LHCN-M2 (cell line): ENCODE measurements at places on chromosomes 5 and 9.

DNA sequence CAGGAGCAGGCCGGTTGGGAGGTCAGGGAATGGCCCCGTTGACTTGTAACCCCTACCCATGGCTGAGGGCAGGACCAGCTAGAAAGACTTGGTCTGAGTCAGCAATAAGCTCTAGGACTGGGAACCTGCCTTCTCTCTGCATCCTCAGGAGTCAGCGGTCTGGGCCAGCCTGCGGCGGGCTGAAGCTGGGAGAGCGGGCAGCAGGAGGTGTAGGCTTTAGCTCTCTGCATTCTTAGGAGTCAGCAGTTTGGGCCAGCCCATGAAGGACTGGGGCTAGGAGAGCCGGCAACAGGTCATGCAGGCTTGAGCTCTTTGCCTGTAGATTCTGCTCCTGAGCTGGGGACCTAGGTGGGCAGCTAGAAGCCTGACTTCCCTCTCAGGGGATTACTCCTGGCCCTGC lies 6.4 kb upstream of the SMIM32 start:
- DNase-seq = no peak

GRCh38 chr5:103487218-103487617 lies 75.4 kb downstream of the NUDT12 start:
- no peak for DNase-seq

DNA sequence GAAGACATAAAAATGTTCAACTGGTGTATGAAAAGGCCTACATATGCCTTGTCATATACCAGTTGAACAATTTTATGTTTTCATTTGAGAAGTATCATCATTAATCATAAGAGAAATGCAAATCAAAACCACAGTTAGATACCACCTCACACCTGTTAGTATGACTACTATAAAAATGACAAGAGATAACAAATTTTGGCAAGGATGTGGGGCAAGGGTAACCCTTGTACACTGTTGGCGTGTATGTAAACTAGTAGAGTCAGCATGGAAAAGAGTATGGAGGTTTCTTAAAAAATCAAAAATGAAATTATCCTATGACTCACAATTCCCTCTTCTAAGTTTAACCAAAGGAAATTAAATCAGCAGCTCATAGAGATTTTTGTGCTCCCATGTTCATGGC lies 250.4 kb upstream of the ST8SIA4 start:
- peak; percentile 0 for DNase-seq

GRCh38 chr5:103280967-103281366 lies 22.4 kb downstream of the MACIR start:
- DNase-seq = no peak

DNA sequence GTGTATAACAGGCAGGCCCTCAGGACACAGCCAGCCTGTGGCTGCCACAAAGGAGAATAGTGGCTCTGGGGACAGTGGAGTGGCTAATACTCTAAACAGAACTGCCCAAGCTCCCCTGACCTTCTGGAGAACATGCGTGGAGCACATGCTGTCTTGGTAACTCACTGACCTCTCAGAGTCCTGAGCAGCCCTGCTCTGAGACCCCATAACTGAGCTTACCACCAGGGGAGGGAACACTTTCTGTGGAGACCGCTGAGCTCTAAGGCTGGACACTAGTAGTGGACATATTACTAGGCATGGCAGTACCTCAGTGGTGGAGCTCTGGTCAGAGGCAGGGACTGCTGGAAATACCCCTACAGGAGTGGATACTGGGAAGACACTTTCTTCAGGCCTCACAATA lies 60.2 kb upstream of the SPTLC1 start:
- DNase-seq = no peak

DNA sequence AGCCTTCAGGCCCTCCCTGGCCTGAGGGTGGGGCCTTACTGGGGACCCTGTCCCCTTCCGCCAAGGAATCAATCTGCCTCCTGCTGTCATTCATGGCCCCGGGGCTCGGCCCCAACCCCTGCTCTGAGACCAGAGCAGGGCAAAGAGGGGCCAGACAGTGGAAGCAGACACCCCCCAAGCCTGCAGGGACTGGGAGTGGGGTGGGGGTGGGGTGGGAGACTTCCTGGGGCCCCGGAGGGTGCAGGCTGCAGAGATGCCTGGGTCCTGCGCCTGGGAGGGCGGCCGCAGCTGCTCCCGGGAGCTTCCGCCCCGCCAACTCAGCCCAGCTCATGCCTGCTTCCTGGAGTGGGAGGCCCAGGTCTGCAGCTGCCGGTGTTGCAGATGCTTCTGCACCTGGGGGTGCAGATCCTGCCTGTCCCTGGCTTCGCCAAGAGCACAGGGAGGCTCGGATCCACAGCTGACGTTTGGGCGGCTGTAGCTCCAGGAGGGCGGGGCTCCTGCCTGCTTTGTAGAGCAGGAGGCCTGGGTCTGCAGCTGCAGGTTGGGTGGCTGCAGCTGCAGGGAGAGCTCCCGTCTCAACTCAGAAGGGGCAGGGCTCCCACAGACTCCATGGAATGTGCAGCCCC lies 6.2 kb downstream of the KIF4B start:
- DNase-seq = no peak

- DNase-seq = no peak
These were observed 50.6 kb downstream of the MARCHF11 start for GRCh38 chr5:16128944-16129343.

GRCh38 chr5:175728316-175728715 lies 70.4 kb downstream of the HRH2 start:
- DNase-seq = no peak

DNA sequence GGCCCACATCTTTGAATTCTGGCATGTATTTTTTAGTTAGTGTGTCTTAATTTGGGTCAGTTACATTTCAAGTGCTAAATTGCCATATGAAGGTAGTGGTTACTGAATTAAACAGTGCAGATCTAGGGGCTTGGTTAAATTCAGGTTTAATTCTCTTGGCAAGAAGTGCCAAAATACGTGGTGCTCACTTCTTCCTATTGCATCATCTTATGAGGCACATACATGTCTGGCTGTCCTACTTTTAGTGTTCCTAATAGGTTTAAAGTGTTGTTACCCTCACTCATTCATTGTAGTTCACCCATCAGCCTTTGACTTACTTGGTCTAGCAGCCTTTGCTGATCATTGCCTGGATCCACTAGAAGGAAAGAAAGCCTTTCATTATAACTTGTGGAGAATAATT lies 59.5 kb downstream of the RPS6 start:
- DNase-seq = no peak

DNA sequence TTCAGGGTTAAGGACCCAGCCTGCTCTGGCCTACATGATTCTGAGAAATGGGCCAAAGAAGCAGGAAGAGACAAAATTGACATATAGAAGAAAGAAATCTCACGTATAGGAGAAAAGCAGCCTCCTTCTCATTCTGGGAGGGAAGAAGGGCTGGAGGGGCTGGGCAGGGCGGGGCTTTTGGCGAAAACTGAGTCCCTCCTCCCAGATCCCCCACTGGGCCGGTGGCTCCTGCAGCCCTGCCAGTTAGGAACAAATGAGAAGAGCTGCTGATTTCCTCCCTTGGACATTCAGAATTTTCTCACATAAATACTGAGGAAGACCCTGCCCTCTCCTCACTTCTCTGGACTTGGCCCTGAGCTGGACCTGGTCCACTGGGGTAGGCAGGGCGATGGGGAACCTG lies at the start of gene WNT8A:
Gene WNT8A (plus strand): TSS at position 332 of the 400 bp plus-strand sequence. CDS start 95 bp downstream, outside the sequence.
- no peak for DNase-seq

DNA sequence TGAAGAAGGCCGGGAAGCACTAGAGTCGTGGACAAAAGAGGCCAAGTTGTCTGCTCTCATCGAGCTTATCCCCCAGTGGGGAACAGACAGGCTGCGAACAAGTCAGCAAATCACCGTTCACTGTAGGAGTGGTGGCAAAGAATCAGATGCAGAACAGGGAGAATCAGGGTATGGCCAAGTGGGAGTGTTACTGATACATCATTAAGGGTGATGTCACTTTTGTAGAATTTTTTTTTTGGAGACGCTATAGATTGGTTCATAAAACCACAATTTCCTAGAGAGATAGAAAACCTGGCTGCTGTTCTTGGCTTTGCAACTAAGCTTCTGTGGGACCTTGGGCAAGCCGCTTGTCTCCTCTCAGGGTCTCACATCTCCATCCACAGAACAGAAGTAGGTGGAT lies 21.3 kb downstream of the SPRY4 start:
- no peak for DNase-seq
